ENCODE measurements at places on chromosomes 1 and 21.

DNA sequence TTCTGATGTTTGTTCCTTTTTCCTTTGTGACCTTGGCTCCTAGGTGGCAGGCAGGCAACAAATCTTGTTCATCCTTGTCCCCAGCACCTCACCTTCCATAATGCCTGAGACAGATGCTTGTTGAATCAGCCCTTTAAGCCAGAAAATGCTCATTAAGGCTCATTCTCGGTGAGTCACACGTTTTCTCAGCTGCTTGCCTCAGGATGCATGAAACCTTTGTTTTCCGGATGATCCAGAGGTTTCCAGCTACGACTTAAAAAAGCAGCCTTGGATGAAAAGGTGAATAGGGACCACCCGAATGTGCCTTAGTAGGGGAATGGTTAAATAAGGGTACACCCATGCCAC, 4.6 kb upstream of the ATP13A2 start:
- peak; percentile 64 for DNase-seq

GRCh38 chr21:41458121-41458520, 32.1 kb downstream of the MX1 start:
- no peak for DNase-seq

DNA sequence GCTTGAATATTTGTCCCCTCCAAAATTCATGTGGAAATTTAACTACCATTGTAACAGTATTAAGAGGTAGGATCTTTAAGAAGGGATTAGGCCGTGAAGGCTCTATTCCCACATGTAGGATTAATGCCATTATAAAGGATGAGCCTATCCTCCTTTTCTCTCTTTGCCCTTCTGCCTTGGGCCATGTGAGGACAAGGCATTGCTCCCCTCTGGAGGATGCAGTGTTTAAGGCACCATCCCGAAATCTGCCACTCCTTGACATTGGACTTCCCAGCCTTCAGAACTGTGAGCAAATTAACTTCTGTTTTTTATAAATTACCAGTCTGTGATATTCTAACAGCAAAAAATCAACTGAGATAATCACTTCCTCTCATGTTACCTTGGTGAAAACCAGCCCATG, 124.4 kb downstream of the TOMM20 start:
- DNase-seq, result no peak

GRCh38 chr1:112532064-112532463, 23.3 kb downstream of the WNT2B start:
- DNase-seq, result no peak

GRCh38 chr1:17857996-17858395, 102.9 kb downstream of the ACTL8 start:
- DNase-seq, result no peak

- peak; percentile 68 for DNase-seq
Measured at GRCh38 chr1:17502326-17502778, 37.1 kb upstream of the ARHGEF10L start.

- no peak for DNase-seq
Measured at GRCh38 chr21:16455978-16456377, 726.2 kb downstream of the USP25 start.

GRCh38 chr1:47780469-47780995, 216.7 kb downstream of the TRABD2B start:
- DNase-seq, result no peak

- no peak for DNase-seq
Measured at GRCh38 chr1:17356387-17357026, 15.5 kb upstream of the PADI6 start.

GRCh38 chr1:153578936-153579335, 13.3 kb upstream of the S100A2 start:
- no peak for DNase-seq

- peak; percentile 52 for DNase-seq
Measured at GRCh38 chr1:215076322-215076721, 6.2 kb upstream of the KCNK2 start.

DNA sequence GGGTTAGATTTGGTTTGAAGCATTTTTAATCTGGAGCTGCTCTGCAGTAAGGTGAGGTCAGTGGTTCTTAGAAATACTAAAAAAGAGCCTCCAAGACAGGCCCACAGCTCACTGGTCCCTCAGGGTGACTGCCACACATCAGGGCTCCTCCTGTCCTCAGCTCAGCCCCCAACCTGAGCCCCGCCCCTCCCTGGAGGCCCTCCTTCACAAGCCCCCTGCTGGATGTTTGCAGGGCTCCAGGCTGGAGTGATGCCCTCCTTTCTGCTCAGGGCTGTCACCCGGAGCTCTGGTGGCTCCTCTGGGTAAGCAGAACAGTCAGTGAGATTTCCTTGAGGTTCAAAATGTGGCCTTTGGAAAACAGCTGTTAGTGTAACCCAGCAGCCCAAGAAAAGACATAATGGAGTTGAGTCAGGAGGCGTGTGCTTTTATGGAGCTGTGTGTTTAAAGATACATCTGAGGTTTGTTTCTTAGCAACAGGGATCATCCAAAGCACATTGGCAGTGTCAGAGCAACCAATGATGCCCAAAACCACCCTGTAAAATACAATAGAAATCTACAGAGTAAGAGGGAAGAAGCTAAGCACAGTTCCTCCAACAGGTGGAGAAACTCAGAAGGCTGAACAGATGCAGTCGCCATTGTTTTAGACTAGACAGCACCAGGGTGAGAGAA, 21.4 kb downstream of the STUM start:
- peak; percentile 20 for DNase-seq

- no peak for DNase-seq
Measured at GRCh38 chr1:204529371-204529895, 13.2 kb downstream of the MDM4 start.

DNA sequence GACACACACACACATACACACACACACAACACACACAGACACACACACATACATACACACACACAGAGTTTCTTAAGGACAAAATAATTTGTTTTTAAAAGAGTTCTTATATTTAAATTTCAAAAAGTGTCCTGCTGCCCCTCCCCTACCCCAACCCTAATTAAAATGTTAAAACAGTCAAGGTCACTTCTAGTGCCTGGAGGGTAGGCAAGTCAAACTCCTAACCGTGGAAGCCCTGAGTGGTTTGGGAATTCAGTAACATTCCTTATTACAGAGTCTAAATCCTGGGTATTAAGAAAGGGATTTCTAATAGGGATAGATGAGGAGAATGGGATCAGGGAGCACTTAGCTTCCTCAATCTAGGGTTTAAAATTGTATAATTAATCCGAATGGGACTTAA, 403.6 kb upstream of the NFIA start:
- DNase-seq, result no peak

GRCh38 chr1:229225331-229225782, 45.6 kb upstream of the RAB4A start:
- no peak for DNase-seq

DNA sequence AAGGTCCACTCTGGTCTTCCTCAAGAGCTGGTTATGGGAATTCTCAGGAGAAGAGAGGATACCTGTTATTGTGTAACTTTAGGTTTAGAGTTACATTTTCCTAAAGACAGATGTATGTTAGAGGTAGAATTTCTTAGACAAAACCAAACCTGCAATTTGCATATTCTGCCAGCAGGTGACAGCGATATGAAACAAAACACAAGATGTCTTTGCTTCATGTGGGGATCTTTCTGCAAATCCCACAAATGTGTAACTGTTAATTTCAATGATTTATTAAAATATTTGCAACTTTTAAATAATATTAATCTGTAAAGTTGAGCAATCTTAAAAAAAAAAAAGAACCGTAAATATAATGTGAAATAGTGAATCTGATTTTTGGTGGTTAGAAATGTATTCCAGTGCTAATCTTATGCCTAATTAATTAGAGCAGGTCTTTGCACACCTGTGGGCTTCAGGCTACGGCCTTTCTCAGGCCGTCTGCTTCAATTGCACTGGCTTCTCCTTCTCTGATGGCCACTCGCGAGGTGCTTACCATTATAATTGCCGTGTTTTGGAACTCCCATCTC, 33.4 kb downstream of the FAM78B start:
- no peak for DNase-seq

- peak; percentile 34 for DNase-seq
Measured at GRCh38 chr1:53182111-53182593, 14.5 kb upstream of the CPT2 start.

- peak; percentile 64 for DNase-seq
Measured at GRCh38 chr1:32063261-32063681, 9.5 kb upstream of the TMEM39B start.

GRCh38 chr1:40808002-40808401, 24.4 kb downstream of the KCNQ4 start:
- no peak for DNase-seq

GRCh38 chr1:110864287-110864686, 8.7 kb upstream of the CD53 start:
- no peak for DNase-seq

DNA sequence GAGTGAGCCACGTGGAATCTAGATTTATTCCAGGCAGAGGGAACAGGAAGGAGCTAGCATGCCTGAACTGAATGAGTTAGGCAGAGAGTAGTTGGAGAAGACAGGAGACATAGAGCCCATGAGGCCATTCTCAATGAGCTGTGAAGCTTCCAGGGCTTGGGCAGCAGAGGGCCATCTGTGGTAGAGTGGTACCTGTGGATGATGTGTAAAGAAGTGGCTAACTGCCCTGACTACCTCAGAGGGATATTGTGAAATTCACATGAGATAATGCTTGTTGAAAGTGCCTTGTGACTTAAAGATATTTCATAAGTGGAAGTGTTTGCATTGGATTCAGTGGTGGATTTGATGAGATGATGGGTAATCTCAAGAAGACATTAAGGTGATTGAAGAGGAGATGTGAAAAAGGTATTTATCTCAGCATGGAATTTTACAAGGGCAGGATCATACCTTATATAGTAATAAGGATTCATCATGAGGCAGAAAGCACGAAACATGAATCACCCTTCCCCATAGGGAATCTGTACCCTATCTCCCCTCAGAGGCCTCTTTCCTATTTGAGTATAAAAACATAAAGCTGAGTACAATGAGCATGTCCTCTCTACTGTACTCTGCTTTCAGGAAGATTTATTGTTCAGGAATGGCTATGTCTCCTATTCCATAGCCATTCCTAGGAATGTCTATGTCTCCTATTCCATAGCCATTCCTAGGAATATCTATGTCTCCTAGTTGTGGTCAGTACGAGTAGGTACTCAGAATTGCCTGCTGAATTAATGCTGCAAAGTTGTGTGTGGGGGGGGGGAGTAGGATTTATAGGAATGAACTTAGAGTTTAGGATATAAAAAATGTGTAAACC, 146.8 kb downstream of the PAPPA2 start:
- DNase-seq, result no peak

DNA sequence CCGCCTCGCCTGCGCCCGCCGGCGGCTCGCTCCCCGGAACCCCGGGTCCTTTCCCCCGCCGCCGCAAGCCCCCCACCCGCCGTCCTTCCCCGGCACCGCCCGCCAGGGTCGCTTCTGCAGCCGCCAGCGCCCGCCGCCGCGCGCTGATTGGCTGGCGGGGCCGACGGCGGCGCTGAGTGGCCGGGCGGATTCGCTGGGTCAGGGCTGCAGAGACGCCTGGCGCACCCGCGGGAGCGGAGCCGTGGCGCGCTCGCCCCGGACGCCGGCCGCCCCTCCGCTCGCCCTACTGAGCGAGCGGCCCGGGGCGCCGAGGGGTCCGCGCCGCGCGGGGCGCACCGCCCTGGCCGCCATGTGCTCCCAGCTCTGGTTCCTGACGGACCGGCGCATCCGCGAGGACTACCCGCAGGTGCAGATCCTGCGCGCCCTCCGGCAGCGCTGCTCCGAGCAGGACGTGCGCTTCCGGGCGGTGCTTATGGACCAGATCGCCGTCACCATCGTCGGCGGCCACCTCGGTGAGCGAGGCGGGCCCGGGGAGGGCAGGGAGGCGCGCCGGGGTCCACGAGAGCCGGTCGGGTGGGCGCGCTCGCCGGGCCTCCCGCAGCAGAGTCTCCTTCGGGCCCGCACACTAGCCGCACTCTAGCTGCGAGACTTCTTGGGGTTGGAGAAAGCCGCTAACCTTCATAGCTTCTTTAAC, at the start of gene RIMKLA:
Gene RIMKLA (plus strand): TSS at position 207 of the 694 bp plus-strand sequence. CDS start 143 bp downstream, at position 350.
- no peak for DNase-seq

GRCh38 chr21:14900611-14901010, 164.2 kb downstream of the NRIP1 start:
- peak; percentile 34 for DNase-seq

DNA sequence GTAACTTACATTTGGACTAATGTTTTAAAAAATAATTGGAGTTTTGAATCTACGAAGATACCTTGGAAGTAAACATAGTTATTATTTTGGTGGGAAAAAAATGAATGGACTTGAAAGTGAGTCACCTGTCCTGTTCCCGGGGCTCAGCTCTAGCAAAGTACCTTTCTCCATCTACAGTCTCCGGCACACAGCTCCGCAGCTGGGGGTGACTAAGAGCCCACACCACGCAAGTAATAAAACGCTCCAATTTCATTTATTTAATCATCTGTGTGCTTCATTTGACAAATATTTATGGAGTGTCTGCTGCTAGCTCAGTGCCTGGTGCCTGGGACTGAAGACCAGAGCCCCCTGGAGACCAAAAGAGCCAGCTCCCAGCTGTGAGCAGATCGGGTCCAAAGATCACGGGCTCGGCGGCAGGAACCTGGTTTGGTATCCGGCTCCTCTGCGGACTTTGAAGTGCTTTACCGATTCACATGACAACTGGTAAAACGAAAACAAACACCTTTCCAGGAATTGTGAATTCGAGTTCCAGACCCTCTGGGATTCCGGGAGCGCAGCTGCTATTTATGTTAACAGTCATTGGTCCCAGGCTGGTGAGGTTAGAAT, 1.7 kb upstream of the RIPK4 start:
- peak; percentile 81 for DNase-seq

DNA sequence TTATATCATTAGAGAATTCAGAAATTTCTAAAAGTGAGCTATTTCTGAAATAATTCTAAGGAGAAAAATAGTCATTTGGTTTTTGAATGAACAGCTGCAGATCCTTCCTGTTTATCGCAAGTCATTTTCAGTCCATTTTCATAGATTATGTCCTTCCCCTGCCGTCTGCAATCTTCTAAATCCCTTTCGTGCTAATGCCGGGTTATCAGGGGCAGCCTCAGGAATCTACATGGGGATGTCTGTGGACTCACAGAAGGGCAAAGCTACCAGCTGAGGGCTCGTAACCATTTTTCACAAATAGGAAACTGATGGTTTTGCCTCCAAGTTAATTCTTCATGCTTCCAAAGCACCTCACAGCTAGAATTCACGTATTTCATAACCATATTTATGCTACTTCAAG, 23.0 kb downstream of the RCAN3 start:
- DNase-seq, result no peak

DNA sequence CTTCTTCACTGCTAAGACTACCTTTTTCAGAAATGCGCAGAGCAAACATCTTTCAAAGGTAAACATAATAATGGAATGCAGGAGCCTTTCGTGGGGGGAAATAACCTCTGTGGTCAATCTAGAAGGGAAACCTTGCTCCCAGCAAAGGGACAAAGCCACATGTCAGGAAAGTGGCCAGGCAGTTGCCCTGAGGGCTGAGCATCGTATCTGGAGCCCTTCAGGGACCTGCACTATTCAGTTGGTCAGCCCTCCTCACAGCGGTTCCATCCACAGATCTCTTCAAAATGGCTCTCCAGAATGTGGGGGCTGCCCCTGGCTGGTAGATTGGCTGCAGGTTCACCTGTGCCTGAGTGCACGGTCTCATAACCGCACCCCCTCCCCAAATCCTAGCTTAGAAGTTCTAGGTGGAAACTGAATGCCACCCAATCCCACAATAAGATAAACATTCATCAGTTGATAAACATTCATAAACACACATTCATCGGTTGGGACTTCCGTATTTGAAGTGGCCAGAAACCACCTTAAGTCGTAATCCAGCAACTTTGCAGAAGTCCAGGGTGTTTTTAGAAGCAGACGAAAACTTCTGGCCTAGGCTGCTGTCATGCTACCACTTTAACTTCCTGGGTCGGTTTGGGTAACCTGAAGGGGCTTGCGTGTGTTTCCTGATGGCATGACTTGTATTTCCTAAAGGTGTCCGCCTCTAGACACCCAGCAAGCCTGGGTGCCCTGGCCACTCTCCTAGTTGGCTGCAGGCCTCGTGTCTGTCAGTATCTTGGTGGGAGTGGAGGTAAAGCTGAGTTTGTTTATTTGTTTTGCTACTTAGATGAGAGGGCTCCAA, 50.5 kb downstream of the RASSF5 start:
- DNase-seq, result no peak
